ENCODE measurements at places on chromosomes 5 and 9. TPM values are rescaled to one million over a fixed set of nuclear protein-coding genes. Genes with fewer than 3 reads are reported as not detected.

BTNL3 gene
- total RNA-seq = not detected

DNA sequence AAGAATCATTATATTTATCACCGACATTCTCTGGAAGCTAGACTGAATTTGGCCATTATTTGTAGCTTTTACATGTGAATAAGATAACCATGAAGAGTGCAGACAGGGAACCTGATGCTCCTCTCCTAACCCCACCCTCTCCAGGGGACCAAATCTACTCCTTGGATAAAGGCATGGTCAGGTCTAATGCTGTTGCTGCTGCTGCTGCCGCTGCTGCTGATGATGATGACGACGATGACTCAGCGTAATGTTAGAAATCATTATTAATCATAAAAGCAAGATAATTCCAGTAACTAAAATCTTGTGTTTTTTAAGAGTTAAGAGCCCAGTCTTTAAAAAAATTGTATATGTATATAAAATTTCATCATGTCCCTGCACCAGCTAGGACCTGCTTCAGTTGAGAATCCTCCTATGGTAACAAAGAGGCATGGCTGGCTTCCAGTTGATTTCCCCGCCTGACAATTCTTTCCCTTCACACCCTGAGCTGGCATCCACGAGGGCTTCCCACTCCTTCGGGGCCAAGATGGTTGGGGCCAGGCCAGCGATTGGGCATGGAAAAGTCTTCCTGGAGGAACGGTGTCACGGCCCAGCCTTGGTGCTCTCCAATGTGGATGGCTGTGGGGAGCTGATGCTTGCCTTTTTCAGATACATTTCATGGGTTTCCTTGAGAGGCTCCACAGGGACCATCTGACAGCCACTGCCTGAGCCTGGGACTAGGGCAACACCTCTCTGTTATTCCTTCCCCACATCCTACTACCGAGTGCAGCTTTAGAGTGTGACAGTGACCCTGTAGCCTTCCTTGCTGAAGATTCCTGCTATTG, 400.0 kb downstream of the CTNND2 start:
- DNase-seq = no peak

DNA sequence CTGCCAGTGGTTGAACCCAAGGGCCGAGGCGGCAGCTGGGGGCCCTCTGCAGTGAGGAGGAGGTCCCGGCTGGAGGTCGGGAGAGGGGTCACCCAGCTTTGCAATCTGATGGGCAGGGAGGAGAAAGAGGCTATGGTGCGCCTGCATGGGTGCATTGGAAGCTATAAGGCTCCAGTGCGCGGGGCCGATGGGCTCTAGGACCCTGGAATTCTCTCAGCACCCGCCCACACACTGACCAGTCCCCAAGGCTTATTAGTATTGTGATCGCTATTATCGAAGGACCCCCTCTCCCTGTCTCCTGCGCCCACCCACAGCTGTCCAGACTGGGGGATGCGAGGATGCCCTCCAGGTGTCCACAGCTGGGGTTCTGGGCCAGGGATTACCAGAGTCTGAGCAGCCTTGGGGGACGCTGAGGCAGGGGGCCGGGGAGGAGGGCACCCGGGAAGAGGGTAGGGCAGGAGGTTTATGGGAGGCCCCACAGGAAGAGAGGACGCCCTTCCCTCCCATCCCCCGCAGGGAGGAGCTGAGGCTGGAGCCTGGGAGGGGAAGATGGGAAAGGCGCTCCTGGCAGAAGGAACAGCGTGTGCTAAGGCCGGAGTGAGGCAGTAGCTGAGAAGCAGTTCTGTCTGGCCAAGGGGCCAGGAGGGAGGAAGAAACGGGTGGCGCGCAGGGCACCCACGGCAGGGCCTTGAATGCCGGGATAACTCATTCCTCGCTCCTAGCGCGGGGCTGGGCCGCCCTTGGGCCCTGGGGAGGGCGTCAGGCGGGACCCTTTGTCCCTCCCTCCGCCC, 24.2 kb downstream of the C9orf50 start:
- DNase-seq = no peak

PCDHB9 gene
- not detected for total RNA-seq

GRCh38 chr5:124906339-124907097, 160.1 kb upstream of the ZNF608 start:
- no peak for DNase-seq

DNA sequence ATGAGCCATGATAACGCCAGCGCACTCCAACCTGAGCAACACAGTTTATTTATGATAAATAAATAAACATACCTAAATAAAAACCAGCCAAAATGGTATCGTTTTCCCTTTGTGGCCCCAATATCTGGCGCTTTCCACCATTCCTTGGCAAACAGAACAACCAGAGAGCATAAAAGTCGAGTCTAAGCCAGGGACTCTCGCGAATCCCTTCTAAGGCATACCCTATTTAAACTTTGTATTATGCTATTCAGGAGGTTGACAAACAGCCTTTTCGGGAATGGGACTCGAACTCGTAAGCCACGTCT, 386 bp upstream of the MATR3 start:
- DNase-seq = no peak

RANBP17 gene
- not detected for total RNA-seq

DNA sequence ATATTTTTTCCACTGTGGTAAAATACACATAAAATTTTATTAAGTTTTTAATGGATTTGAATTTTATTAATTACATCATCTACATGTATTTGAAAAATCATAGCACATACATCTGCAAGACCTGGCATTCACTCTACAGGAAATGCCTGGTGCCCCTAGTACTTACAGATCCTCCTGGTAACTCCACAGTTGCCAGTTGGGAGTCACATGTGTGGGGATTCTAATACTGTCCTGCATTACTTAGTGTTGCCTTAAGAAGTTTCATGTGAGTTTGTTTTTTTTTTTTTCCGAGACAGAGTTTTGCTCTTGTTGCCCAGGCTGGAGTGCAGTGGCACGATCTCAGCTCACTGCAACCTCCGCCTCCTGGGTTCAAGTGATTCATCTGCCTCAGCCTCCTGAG, 18.1 kb downstream of the KDM3B start:
- no peak for DNase-seq

DNA sequence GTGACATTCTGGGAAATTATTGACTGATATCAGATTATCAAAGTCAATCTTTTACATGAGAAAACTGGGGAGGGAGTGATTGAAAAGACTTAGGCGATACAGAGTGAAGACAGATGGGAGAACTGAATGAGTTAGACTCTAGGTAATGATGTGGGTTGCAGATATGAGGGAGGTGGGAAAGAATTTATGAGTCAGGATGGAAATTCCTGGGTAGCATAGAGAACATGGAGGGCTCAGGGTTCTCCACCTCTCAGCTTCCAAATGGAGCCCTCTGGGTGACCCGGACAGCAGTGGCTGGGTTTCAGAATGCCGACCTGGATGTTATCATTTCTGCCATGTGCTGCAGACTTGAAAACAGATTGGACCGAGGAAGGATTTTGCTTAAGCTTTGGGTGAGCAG, 75.4 kb upstream of the SHB start:
- DNase-seq = no peak

CSNK1A1 gene
- total RNA-seq = 163 TPM

GRCh38 chr9:129929496-129930125, 94.4 kb downstream of the USP20 start:
- no peak for DNase-seq

GRCh38 chr9:131545003-131545785, at the start of gene PRRT1B:
Gene PRRT1B, plus strand, starts transcription at chr9:131545523. Its CDS starts 93 bp downstream, at chr9:131545616.
- no peak for DNase-seq

DNA sequence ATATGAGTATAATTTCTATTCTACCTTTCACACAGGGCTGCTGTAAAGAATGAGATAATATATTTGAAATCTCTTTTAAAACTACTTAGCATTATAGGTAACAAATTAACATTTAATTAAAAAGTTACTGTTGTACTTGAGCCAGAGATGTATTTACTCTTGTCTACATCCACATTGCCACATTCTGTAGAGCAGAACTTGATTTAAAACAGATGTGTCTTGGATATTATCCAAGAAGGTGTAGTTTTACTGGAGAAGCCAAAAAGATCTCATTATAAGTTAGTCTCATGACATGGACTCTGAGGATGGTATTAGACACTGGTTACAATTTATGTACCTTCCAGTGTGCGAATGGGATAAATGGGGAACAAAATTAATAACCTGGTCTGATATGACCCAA, 293.1 kb upstream of the CCNH start:
- no peak for DNase-seq

- no peak for DNase-seq
Observed at GRCh38 chr9:9585920-9586319, 1026.9 kb downstream of the PTPRD start.

DNA sequence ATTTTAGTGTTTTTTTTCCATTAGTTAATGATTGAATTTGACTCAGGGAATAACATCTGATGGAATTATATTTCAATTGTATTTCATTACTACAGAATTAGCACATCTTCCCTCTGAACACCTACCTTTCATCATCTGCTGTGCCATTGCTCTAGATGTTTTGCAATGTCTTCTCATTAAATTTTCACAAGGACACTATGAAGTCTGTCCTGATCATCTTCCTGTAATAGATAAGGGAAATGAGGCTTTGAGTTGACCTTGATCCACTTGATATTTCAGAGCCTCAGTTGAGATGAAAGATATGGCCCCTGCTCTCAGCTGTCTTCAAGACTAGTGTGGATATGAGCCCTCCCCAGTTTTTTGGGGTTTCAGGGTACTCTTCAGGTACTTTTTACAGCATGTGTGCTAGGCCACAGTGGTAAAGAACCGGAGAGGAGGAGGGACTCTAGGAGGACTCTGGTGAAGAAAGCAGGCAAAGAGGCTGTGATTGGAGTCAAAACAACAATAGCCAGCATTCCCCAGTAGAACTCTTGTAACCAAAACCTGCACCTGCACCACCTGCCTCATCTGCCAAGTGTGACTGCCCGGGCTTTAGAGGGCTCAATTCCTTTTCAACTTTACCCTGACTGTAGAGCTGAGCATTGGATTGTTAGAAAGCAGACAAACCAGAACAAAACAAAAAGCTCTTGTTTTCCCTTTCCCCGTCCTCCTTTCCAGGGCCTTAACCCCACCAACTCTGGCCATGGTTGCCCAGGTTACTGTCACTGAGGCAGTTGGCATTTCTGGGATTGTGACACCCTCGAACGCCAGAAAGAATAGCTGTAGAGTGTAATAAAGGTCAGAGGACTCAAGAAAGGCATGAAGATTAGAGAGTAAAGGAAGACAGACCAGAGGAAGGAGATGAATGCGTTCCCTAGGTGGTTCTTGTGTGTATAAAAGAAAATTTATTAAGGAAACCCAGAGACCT, 56.3 kb downstream of the ERAP1 start:
- no peak for DNase-seq

DNA sequence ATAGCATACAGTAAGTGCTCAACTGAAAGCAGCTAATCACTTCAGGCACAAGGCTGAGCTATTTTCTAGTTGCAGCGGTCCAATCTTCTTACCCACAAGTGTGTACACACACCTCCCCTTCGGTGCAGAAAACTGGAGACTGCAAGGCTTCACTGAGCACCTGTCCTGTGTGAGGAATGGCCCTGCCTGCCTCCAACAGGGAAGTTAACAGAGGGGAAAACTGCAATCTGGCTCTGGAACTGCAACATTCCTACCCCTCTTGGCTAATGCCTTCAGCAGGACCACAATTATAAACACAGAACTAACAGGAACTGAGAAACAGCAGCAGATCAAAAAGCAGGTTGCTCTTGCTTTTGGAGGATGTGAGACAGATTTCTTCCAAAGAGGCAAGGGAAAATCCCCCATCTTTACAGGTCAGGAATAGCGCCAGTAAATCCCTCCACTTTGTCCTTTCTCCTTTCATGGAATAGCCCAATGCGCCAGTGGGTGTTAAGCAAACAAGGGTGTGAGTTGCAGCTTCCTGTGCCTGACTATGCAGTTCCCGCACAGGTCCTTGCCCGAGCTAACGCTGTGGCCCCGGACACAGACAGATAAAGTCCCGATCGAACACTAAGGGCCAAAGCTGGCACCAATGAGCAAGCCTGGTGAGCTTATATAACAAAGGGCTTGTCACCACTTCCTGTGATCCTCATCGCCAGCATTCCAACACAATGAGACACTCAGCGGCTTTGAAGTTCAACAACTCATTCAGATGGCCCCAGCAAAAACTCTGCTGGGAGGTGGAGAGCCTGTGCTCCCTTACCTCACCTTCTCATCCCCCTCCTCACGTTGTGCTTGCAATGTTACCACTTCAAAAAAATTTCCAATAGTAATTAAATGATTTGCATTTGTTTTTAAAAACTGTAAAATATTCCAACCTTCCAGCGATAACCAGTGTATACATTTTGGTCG, 21.5 kb downstream of the SHB start:
- no peak for DNase-seq

DNA sequence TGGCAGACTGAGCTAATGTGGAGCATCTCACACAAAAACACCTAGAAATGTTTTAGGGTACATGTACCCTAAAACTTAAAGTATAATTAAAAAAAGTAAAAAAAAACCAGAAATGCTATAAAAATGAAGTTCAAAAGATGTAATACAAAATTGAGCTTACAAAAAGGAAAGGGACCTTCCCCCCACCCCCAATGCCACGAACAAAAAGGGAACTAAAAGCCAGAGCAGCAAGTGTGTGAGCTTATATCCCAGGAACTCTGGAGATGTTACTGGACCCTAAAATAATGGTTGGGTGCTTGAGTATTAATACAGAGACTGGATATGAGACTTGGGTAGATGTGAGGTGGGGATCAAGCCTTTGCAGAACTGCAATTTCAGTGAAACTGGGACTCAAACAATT, 11.0 kb downstream of the SPATA9 start:
- no peak for DNase-seq
